Stimulated activated CD8-positive, alpha-beta memory T cell treated with anti-CD3 and anti-CD28 coated beads, Interleukin-4, amount 100 ng/mL, for 1 hour (primary cell): ENCODE measurements at places on chromosomes 12 and 14.

DNA sequence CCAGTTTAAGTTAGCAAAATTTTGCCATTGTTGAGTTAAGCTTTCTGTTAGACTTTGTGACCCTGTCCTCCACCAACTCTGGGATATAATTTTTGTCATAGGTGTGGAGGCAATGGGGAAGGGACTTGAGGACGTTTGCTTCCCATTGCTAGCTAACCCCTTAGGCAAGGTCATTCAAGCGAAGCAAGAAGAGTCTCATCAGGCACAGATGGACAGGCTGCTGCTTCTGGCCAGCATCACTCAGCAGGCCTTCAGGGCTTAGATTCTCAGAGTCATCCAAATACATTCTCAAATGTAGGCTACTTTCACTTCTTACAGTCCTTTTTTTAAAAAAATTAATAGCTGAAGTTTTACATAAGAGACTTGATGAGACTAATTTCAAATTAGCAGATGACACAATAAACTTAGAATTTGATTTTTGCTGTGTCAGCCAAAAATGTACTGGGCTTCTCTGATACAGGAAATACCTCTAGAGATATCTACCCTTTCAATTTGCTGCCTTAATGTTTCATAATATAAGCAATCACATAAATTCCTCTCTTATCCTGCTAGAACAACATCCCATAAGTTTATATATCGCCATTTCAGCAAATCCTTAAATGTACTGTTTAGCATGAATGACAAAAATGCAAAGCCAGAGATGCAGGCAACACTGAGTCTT, 875.2 kb downstream of the FLRT2 start:
- no peak for DNase-seq

DNA sequence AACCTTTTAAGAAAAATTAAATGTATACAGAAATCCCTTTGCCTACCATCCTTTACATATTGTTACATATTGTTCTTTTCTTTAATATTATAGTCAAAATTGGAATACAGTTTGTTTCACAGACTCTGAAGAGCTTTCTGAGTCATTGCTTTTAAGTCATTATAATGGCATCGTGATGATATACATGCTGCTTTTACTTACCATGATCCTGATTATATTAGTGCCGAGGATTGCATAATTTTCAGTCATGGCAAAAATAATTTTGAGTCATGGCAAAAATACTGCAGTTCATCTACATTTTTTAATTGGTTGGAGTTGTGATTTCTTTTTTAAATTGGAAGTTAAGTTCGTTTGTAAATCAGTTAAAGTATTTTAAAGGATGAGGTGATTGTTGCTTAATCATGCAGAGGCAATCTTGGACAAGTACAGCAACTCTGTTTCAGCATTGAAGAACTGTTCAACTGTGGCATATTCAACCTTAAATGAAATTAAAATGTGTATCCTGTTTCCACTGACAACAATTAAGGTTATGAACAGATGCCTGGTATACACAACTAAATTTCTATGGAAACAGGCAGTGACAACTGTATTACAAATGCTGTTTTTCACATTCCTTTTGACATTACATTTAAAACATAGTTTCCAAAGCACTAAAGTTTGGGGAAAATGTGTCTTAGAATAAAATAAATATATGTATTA, 142.3 kb downstream of the PCNX1 start:
- DNase-seq = no peak

DNA sequence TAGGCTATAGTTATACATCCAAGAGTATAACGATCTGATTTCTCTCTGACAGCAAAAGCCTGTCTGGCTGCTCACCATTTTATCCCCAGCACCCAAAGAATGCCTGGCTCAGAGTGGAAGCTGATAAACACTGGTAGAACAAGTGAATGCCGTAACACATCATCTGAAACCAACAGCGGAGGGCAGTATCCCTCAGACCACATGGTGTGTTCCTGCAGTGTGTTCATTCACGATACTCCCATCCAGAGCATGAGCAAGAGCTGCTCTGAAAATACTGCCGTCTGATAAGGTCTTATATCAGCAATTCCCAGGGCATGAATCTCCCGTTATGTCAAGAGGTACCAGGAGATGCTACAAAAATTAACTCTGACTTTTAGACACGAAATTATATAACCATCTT, 95.9 kb downstream of the TTC7B start:
- DNase-seq = no peak

DNA sequence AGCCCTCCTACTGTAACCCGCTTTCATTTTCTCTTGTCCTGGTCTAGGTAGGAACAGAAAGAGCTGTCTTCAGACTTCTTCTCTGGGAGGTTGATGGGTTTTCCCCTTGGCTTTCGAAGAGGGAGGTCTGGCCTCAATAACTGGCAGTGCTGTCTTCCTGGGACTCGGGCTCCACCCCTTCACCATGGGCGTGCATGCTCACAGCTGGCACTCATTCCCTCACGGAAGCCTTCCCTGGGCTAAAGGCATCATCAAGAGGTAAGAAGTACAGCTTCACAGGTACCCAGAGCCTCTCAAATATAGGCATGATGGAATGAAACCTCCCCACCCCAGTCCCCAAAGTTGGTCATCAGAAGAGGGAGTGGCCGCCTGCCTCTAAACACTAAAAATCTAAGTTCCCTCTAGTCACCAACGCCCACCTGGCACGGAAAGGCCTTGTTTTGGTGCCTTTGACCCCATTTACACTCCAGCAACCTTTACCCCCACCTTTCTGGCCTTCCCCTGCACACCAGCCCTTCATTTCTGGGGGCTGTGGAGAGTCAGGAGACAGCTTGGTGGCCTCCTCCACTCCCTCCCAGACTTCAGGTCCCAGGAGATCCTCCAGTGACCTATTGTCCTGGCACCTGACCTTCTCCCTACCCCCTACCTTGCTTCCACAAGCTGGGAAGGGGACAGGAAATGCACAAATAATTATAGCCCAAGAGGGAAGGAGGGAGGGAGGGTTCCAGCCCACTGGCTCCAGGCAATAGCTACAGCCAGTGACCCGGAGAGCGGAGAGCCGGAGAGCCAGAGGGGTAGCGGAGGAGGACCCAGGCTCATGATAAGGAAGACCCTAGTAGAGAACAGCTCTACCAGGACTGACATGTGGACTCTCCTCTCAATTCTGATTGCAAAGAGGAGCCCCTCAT, 2.8 kb downstream of the RAPGEF3 start:
- DNase-seq = no peak

DNA sequence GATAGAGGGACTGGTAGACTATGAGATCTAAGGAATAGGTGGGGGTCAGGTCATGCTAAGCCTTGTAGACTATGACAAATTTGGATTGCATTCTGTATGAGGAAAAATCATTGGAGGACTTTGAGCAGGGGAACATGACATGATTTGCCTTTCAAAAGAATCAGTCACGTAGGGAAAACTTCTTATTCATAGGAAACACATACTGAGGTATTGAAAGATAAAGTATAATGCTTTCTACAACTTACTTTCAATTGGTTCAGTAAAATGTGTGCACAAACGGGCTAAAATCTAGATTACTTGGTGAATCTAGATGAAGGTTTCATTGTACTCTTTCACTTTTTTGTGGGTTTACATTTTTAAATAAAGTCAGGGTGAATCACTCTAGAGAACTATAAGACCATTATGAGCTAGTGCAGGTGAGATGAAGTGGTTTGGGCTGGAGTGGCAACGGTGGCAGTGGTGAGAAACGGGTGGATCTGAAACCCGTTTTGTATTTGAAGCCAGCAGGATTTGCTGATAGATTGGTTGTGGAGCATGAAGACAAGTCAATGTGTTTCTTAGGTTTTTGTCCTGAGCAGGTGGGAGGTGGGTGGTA, 6.7 kb downstream of the BBS10 start:
- no peak for DNase-seq

DNA sequence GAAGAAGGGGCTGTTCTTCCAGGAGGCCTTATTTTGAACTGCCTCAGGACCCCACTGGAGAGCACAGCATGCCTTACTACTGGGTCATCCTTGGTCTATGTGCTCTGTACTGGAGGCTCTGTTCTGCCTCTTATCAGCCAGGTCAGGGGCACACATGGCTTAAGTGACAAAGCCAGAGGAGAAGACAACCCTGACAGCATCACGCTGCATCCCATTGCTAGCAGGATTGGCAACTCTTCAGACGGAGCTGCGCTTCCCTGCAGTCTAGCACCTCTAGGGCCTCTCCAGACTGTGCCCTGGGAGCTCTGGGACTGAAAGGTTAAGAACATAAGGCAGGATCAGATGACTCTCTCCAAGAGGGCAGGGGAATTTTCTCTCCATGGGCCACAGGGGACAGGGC, 17.3 kb upstream of the TIGAR start:
- DNase-seq = no peak
